ENCODE measurements at places on chromosomes 1 and 21. TPM values are rescaled to one million over a fixed set of nuclear protein-coding genes. Genes with fewer than 3 reads are reported as not detected.

Gene GOLT1A
- 2.5 TPM for total RNA-seq

Gene GAS5
- total RNA-seq, result 252 TPM

Gene ASAP3
- 31.2 TPM for total RNA-seq

Gene FAM20B
- 36.5 TPM for total RNA-seq

- DNase-seq, result peak; percentile 58
Measured at GRCh38 chr1:2821966-2822620, 20.6 kb upstream of the TTC34 start.
